Daoy (cell line): ENCODE measurements at places on chromosomes 4 and X.
A peak's percentile ranks its signal among the peaks of the same experiment; 100 is the strongest.

DNA sequence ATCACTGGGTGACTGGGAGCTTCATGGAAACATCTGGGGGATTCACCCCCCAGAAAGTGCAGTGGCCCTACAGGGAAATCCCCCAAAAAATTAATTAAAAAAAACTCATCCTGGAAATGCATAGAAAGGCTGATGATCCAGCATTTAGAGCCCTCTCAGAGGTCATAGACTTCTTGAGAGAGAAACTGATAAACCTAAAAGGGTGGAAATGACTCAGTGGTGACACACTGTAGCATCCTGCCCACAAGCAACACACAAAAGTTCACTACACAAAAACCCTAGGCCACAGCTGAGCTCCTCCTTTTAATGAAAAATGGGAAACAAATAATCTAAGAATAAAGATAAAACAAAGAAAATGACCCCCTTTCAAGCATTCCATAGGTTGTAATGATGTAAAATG, 911.5 kb downstream of the GLUD2 start:
- peak; percentile 59 for DNase-seq

- DNase-seq = no peak
These were observed 87.4 kb downstream of the ATXN3L start for GRCh38 chrX:13232484-13232883.

DNA sequence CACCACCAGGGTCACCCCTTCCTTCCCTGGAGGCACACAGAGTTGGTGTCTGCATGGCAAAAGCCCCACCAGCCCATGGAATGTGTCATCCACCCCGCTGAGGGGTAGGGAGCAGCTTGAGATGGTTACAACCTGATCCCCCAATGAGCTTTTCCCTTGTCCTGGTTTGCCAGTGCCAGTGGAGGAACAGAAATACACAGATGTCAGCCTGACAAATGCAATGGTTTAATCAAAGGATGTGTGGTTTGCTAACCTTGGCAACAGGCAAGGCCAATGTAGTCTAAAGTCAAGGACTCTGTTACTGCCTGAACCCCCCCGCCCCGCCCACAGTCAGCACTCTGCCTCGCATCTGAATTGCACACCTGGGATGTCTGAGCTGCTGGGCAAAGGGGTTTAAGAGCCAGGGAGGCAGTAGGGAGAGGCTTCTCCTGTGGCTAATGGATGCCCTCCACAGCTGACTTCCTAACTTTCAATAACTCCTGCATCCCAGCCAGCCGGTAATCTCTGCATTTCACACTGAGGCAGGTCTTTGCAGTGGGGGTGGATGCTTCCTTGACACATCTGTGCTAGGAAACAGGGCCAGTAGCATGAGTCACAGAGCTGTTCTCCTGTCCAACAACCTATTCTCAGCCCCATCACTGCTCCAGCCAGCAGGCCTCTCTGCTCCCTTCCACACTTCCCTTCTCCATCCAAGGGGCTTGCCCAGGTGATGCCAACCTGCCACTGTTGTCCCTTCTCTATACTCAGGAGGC, 137.5 kb downstream of the AMMECR1 start:
- peak; percentile 58 for DNase-seq

DNA sequence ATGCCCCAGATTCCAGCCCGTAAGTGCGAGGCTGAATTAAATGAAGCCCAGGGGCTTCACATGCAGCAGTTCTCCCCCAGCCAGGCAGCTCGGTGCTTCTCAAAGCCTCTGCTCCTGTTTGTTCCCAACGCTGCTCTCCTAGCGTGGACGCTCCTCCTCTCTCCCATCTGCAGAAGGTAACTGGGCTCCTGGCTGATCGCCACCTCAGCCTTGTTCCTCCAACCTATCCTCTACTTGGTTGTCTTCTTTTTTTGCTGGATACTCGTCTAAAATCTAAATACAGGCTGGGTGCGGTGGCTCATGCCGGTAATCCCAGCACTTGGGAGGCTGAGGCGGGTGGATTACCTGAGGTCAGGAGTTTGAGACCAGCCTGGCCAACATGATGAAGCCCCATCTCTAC, 70.3 kb downstream of the NSUN7 start:
- no peak for DNase-seq

DNA sequence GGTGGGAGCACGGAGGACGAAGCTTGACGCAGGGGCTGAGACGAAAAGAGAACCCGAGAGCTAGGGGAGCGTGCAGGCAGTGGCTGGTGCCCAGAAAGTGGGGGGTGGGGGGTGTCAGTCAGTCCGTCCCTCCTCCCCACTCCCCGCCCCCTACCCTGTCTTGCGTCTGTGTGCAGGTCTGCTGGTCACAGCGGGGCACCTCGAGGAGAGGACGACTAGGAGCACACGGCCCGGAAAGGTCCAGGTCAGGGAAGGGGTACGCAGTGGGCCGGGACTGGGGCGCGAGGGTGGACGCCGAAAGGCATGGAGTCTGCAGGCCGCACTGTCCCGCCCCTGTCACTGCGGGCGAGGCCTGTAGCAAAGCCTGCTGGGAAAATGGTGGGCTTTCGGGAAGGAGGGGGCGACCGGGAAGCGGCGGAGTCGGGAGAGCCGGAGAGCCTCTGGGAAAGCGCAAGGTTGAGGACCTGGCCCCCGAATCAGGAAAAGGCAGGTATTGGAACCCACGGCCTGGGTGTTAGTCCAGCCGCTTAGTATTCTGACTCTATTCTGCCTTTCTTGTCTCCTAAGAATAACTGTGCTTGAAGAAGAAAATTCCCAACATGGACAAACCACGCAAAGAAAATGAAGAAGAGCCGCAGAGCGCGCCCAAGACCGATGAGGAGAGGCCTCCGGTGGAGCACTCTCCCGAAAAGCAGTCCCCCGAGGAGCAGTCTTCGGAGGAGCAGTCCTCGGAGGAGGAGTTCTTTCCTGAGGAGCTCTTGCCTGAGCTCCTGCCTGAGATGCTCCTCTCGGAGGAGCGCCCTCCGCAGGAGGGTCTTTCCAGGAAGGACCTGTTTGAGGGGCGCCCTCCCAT, 769 bp downstream of the TCEAL1 start:
- peak; percentile 63 for DNase-seq

GRCh38 chr4:114497116-114497515, 101.5 kb upstream of the UGT8 start:
- DNase-seq = no peak

- DNase-seq = no peak
These were observed 159.6 kb downstream of the SOWAHB start for GRCh38 chr4:76738086-76738931.

DNA sequence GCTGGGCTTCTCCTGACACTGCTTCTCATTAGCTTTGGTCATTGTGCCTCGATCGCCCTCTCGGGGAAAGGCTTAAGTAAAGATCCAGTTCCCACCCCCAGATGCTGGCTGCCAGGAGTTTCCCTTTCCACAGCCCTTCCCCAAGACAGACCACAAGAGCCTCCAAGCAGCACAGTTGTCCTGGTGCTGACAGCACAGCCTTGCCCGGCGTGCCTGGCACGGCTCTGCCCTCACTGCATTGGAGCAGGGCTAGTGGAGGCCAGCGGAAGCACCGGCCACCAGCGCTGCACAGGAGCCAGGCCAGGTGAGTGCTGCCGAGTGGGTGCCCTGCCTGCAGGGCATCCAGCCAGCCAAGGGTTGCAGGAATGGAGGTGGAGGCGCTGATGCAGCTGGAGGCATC, 9.7 kb upstream of the MSANTD1 start:
- DNase-seq = no peak

DNA sequence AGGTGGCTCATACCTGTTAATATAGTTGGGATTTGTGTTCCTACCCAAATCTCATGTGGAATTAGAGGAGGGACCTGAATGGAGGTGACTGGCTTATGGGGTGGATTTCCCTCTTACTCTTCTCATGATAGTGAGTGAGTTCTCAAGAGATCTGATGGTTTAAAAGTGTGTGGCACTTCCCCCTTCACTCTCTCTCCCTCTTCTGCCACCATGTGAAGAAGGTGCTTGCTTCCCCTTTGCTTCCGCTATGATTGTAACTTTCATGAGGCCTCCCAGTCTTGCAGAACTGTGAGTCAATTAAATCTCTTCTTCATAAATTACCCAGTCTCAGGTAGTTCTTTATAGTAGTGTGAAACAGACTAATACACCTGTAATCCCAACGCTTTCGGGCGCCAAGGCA, 28.3 kb upstream of the WDR19 start:
- no peak for DNase-seq

DNA sequence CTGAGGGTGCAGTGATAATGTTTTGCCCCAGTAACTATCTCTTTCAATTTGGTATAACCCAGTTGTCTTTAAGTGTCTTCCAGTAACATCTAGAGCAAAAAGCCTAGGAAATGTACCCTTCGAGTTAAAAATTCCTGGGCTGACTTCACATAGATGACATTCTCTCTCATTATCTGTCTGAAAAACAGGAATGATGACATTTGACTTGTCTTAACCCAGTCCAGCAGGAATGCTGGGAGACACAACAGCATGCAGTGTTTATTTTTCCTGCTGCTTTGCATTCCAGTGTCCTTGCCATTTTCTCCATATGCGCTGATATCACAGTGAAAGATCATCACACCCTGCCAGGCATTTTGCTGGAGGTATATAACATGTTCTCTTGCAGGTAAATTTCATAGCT, 130.0 kb downstream of the SOWAHB start:
- DNase-seq = no peak

DNA sequence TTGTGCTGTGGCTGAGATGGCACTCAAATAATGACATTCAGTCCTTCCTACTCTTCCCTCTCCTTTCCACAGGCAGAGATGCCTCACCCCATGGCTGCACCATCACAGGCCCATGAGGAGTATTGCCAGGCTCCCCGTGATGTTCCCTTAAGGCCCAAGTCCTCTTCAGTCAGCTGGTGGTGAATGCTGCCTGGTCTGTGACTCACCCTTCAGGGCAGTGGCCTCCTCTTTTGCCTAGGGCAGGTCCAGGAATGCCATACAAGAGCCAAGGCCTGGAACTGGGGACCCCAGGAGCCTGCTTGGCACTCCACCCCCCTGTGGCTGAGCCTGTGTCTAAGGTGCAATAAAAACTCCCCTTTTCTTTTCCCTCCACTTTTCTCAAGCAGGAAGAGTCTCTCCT, 144.2 kb upstream of the GEMIN8 start:
- no peak for DNase-seq

DNA sequence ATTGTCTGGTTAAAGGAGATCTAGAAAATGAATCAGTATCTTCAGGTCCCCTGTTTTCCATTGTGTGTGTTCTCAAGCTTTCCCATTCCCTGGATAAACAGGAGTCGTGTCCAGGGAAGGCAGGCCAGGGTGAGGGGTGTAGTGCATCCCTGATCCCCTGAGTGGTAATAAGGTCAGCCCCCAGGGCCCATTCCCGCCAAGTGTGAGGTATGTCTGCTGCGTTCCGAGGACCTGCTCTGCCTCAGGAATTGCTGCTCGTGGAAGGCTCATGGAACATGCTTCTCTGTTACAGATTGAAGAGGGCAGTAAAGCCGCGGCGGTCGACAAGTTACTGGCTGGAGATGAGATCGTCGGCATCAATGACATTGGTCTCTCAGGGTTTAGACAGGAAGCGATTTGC, 87.1 kb downstream of the SHROOM2 start:
- no peak for DNase-seq

DNA sequence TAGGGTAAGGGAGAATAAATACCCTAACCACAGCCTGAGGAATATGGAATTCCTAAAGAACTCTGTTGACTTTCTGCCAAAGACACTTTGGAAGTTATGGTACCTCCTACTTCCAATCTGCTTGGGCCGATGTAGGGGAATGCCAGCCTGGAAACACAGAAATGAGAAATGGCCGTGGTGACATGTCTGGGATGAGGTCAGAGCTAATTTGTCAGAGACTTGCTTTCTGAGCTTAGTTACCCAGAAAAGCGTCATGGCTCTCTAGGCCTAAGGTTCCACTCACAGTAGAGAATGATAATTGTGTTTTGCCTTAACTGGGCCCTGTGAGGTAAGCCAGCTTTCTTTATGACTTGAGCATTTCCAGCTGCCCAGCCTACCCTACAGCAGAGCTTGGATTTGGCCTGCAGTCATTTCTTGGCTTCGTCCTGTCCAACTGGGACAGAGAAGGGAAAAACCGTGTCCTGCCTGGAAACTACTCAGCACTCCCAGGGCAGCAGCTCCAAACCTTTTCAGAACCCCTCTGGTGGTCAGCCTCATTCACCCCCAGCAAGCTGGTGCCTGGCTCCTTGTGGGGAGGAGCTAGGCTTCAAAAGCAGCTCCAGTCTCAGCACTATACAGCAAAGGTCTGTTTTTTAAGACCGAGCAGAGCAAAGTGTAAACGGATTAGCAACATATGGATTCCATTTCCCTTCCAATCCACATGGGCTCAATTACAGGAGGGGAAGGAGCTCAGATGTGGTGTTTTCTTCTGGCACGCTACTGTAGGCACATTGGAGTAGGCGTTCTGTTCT, 92.3 kb downstream of the RLIM start:
- peak; percentile 49 for DNase-seq

GRCh38 chr4:143819029-143819428, 86.3 kb downstream of the GYPE start:
- no peak for DNase-seq

DNA sequence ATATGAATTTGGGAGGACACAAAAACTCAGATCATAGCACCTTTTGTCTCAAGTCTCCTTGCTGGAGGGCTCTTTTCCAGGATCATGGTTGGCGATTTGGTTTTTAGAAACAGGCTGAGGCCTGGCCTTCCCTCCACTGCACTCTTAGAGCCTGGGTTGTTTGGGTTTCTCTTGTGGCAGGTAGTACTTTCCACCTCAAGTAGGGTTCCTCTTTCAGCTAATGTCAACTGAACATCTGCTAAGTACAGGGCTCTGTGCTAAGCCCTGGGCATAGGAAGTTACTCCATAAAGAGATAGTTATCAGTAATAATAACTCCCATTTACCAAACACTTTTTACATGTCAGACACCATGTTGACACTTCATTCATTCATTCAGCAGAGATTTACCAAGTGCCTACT, 28.2 kb upstream of the APLN start:
- no peak for DNase-seq

- no peak for DNase-seq
These were observed 14.5 kb downstream of the EVC2 start for GRCh38 chr4:5693871-5694270.

DNA sequence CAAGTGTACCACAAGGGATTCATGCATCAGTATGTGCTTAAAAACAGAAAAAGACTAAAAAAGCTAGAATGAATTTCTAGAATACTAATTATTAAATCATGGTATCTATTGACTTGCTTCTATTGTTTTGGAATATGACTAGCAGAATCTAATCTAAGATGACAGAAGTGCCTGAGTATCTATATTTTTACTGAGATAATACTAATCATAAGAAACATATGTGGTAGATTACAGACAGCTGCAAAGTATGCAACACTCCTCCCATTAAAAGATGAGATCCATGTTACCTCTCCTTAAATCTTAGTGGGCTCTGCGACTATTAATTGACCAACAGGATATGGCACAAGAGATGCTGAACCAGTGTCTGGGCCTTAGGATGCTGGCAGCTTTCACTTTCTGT, 89.4 kb downstream of the COL25A1 start:
- DNase-seq = no peak

DNA sequence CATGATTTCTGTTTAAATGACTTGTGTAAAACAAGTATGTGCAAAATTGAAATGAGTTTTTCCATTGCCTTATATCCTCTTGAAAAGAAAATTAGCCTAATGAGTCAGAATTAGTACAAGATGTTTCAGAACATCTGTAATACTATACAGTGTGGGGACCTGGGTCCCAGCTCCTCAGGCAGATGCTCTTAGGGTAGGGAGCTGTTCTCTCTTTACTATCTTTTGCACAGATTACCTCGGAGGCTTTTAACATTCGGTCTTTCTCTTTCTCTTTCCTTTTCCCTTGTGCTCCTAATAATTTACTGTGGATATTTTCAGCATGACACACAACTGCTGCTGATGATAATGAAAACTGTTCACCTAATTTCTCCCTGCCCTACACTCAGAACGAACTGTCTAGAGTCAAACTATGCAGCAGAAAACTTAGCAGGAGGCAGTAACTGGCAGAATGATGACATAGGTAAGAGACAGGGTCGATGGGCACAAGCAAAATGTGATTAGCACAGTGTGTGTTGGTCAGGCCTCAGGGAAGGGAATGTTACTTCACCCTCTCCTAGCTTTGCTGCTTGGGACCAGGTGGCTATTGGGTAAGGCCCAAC, 455.3 kb downstream of the PDHA2 start:
- no peak for DNase-seq
